Suppressor macrophage (primary cell): ENCODE measurements at places on chromosomes 7 and 10.

DNA sequence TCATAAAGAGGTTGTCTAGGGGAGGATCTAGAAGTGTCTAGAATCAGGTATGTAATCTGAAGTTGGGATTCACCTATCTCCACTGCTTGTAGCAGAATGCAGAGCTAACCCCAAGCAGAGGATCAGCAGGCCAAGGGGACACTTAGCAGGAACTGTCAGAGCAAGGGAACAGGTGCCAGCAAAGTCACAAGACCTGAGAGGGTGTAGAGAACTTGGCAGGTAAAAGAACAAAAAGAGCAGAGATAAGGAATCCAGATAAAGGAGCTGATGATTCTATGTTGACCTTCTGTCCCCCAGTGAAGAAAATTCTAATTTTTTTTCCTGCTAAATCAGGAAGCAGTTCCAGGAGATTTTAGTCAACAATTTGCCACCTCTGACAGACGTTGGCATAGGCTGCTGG is 91.4 kb upstream of the CCDC71L start:
- no peak for DNase-seq

DNA sequence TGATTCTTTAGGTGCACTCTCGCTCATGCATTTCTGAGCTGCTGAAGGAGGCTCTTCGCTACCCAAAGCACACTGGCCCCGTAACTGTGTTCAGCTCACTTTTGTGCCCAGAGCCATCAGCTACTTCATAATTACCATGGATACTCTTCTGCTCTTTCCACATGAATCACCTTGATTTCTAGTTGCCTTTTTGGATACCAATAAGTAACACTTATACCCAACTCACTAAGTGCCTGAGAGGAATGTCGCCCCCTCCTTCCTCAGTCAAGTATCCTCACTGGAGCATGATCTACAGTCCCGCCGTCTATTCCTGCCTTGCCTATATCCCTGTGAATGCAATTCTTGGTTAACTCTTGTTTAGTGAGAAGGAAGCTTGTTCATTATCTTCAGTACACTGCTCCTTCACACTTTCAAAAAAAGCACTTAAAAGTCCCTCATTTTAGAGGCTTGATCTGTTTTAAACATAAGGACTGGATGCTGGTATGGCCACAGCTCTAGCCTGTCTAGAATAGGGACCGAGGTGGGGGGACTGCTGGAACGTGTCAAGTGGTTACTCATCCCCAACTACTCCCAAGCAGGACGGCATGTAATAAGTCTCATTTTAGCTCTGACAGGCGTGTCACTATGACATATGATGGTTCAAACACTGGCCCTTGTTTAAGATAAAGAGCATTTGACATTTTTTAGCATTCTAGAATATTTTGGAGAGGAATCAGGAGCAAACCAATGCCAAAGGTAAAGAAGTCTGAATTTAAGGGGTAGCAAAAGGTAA is 23.7 kb downstream of the SVIL start:
- no peak for DNase-seq

DNA sequence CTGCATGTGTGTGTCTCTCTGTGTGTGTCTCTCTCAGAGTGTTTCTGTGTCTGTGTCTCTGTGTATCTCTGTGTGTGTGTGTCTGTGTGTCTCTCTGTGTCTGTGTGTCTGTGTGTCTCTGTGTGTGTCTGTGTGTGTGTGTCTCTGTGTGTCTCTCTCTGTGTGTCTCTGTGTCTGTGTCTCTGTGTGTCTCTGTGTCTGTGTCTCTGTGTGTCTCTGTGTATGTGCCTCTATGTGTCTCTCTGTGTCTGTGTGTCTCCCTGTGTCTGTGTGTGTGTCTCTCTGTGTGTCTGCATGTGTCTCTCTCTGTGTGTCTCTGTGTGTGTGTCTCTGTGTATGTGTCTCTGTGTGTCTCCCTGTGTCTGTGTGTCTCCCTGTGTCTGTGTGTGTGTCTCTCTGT is 44.8 kb upstream of the C10orf71 start:
- DNase-seq = no peak

DNA sequence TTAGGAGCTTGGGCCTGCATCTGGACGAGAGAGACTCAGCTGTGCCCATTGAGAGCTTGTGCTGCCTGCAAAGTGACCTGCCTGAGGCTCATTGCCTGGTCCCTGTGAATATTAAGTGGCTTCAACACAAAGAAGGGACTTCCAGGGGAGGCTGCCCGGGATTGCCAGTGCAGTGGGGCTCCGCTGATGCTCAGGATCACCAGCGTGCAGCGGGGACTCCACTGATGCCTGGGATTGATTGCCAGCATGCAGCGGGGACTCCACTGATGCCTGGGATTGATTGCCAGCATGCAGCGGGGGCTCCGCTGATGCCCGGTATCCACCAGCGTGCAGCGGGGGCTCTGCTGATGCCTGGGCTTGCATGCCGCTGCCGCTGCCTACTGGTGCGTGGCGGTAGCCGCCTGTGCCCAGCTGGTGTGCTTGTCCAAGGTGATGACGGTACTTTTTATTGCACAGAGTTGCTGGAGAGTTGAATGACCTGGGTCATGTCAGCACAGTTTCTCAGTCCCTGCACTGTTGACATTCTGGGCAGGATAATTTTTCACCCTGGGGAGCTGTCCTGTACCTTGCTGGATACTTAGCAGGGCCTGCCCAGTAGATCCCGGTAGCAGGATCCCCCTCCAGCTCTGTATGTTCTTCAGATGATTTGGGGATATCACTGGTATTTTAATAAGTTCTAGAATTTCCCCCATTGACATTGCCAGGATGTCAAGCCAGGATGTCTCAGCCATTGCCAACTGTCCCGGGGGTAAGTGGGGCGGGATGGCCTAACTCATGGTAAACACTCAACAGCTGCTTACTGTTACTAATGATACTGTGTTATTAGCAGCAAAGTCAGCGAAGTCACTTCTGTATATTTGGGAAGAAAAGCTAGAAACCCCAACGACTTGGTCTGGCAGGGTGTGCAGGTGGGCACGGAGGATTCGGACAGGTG is 13.0 kb downstream of the DOCK1 start:
- no peak for DNase-seq

GRCh38 chr10:19929506-19930140 is 113.4 kb downstream of the PLXDC2 start:
- peak; percentile 51 for DNase-seq

- DNase-seq = peak; percentile 47
Observed at GRCh38 chr7:85185424-85186082, 1.3 kb downstream of the SEMA3D start.

GRCh38 chr10:121694966-121695643 is 96.9 kb upstream of the FGFR2 start:
- no peak for DNase-seq

GRCh38 chr10:122494833-122495232 is 33.5 kb downstream of the HTRA1 start:
- DNase-seq = peak; percentile 18

- no peak for DNase-seq
Observed at GRCh38 chr7:152899548-152900109, 140.1 kb downstream of the ACTR3B start.

- DNase-seq = peak; percentile 43
Observed at GRCh38 chr7:94366832-94367231, 27.9 kb upstream of the COL1A2 start.

DNA sequence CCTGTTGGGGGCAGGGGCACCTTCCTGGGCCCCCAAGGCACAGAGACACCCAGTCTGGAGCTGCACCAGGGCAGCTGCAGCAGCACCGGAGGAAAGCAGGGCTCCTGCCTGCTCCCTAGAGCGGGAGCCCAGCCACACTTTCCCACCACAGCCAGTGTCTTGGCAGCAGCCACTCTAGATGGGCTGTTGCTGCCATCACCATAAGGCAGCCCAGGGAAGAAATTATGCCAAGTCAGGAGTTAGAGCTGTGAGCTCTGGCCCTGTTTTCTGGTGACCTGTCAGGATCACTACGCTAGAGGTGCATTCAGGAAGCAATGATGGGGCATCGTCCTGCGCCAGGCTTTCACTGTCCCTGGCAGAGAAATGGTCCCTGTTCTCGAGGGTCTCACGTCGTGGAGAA is 38.0 kb upstream of the ZNRF2 start:
- no peak for DNase-seq

DNA sequence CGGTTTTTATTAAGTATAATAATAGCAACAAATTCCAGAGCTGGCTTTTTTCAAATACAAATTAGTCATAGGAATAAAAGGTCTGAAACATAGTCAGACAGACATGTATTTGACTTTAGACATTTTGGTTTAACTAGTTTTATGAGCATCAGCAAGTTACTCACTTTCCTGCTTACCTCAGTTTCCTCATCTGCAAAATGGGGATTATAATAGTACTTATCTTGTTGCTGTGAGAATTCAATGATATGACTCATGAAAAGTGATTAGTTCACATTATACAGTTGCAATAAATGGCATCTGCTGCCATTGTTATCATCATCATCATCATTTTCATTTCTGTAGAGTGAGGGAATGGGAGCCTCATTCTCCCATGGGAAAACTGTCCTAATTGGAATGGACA is 33.5 kb downstream of the ACTA2 start:
- no peak for DNase-seq

DNA sequence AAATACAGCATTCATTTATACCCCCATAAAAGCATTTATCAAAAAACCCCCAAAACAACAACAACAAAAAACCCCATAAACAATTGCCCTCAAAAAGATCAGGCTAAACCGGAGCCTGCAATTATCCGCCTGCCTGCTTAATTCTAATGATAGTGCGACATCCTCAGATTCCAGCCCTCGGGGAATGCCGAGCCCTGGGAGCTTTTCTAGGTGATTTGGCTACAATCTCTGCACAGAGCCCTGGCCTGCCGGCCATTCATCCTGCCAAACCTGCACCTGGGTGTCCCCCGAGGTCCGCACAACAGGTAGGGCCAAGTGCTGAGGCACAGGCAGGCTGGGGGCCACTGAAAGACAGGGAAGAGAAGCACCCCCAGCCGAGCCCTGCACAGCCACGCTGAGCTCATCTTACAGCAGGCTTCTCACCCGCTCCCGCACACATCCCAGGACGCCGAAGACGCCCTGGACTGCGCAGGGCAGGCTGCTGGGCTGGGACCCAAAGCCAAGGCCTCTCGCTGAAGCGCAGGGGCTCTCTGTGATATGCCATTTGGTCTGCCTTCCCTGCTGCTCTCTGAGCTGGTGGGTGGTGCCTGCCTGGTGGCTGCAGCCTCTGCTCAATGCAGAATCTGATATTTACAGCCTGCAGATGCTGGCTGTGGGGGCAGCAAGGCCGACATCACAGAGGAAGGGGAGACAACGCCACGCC is 57.5 kb downstream of the CAMK2B start:
- no peak for DNase-seq

GRCh38 chr10:5484205-5484604 is 15.2 kb downstream of the CALML5 start:
- DNase-seq = no peak

DNA sequence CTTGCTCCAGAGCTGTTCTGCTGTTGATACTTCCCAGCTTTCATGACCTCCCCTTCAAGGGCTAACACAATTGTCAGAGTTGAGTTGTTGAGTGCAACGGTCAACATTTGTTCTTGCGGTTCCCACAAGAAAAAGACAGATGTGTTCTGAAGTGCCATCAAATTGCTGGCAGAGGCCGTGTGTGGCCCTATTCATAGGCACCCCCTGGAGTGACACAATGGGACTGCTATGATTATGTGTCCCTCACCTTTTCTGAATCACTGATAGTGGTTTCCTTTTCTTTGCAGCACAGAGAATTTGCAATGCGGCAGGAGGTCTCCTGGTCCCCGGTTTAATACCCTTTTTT is 5.8 kb upstream of the IGFBP1 start:
- no peak for DNase-seq

DNA sequence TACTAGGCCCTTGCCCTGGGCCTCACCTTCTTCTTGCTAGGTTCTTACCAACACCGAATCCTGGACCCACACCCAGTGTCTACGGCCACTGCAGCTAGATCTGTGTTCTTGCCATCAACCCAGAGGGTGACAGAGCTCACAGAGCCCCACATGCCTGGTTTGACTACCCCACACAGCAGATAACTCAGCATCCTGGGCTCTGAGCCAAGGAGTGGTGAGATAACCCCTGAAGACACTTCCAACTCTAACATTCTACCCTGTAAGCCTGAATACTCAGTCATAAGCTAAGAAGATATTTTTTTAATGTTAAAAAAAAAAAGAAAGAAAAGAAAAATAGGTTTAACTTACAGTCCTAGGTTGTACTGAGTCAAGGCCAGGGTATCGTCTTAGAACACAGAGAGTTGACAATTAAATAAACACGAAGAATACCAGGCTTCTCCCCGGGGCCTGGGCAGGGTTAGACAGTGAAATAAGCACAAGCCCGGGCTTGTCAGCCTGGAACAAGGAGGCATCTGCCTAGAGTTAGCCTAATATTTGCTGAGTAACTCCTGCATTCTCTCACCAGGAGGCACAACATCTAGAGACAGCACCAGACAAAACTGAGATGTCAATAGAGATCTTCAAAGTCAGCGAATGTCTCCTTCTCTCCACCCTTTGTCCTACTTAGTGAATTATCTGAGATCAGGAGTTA is 556.5 kb upstream of the LRRN3 start:
- DNase-seq = no peak

DNA sequence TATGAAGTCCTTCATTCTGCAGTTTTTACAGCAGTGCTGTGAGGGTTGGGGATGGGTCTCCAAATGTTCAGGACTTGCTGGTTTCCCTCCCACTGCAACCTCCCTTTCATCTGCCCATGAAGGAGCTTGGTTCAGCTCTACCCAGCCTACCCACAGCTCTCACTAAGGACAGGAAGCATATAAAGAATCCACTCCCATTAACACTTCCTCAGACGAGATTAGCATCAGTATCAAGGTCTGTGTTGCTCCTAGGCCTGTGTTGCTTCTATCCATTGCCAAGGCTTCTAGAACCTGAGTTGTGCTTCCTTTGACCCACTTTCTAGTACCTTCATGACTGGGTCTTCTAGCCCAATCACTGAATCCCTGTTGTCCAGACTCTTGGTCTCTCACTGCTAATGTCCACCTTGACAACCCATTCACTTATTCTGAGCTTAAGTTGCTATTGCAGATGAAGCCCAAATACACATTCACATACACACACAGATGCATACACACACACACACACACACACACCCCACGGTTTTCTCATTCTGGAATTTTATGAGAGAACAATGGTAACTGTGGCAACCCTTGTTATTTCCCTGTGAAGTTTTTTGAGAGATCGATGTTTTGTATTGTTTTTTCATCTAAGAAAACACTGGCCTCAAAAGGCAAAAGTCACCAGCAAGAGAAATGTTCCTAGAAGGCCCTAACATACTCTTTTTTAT is 248.1 kb downstream of the MTERF1 start:
- no peak for DNase-seq

DNA sequence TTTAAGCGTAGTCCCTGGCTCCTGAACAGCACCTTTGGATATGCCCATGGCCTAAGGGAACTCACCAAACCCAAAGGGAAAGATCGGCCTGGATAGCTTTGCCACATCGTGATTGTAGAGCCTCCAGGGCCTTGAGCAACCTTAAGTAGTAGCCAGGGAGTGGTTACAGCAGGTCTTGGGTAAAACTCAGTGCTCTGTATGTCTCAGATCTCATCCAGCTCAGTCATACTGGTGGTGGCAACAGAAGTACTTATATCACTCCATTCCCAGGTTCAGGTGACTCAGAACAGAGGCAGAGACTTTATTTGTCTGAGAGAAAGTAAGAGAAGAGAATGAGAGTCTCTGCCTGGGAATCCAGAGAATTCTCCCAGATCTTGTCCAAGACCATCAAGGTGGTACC is 39.1 kb upstream of the AASS start:
- DNase-seq = no peak
